Renal cortex interstitium (tissue), 15 donors: ENCODE measurements at places on chromosomes 12 and 14.

GRCh38 chr12:34291426-34291901 is 269.2 kb downstream of the ALG10 start:
- no peak for DNase-seq

DNA sequence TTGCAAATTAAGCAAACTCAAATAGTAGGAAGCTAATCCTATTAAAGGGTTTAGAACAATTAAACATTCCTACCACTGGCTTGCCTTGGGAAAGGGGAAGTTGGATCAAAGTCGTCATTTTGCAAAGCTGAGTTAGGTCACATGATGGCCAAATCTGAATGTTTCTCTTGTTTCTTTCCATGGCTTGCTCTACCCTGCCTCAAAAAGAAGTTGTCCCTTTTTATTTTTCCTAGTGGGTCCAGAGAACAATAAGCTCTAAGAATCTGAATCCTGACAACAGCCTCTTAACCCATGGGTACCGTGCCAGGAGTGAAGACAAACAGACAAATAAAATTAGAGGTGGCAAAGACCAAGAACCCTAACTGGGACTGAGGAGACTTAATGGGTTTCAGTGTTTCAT is 26.2 kb upstream of the NPFF start:
- no peak for DNase-seq

DNA sequence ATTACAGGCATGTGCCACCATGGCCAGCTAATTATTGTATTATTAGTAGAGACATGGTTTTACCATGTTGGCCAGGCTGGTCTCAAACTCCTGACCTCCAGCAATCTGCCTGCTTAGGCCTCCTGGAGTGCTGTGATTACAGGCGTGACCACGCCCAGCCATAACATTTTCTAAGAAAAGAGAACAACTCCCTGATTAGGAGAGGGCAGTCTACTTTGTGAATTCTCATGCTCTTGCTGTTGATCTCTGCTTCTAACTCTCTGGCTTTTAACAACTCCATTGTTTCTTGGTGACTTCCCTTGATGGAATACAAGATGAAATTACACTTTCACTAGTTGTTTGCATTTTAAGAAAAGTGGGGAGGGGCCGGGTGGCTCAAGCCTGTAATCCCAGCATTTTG is 33.6 kb downstream of the SSH1 start:
- DNase-seq: no peak

DNA sequence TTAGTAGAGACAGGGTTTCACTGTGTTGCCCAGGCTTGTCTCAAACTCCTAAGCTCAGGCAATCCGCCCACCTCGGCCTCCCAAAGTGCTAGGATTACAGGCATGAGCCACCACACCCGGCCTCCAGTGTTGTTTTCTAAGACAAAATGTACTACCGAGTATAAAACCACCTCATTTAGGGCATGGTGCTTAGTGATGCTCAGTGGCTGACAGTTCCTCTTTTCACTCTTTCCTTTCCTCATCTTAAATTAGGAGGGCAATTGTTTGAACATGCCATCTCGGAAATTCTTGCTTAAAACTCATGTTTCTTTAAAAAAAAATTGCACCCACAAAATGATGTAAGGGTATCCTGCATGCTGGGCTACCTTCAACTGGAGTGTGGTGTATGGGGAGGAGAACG is 89.0 kb downstream of the RFX4 start:
- DNase-seq: no peak

GRCh38 chr12:124379938-124380754 is 85.3 kb downstream of the RFLNA start:
- DNase-seq: no peak

DNA sequence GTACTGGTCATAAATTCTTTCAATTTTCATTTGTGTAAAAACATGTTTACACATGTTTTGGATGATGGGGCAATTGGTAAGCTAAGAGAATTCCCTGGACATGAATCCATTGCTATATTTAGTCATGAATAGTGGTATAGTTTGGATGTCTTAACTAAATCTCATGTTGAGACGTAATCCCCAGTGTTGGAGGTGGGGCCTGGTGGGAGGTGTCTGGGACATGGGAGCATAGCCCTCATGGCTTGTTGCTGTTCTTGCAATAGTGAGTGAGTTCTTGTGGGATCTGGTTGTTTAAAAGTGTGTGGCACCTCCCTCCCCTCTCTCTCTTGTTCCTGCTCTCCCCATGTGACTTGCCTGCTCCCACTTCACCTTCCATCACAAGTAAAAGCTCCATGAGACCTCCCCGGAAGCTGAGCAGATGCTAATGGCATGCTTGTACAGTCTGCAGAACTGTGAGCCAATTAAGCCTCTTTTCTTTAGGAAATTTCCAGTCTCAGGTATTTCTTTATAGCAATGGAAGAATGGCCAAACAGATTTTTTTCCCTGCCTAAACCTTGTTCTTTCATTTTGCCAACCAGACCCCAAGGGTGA is 33.6 kb downstream of the CTSG start:
- DNase-seq: no peak

- no peak for DNase-seq
Measured at GRCh38 chr14:37988472-37988871, 219.2 kb upstream of the SSTR1 start.

DNA sequence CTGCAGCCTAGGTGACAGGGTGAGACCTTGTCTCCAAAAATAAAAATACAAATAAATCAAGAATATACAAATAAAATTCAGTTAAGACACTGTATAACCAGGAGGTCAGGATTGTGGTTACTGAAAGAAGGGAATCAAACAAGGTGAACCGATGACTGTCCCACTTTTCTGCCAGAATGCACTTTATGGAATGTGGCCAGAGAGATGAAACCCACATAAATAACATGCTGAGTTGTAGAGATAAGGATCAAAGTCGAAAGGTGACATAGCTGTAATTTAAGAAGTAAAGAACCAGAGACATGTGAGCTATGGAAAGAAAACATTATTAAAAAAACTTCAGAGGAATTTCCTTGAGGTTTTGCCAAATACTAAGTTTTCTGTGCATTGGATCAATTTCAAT is 1098.2 kb upstream of the USP15 start:
- DNase-seq: no peak

- DNase-seq: no peak
Measured at GRCh38 chr12:113850309-113851056, 115.6 kb downstream of the RBM19 start.

GRCh38 chr12:80862531-80862930 is 75.2 kb downstream of the LIN7A start:
- no peak for DNase-seq

- no peak for DNase-seq
Measured at GRCh38 chr12:103851127-103851526, 10.1 kb upstream of the NT5DC3 start.

DNA sequence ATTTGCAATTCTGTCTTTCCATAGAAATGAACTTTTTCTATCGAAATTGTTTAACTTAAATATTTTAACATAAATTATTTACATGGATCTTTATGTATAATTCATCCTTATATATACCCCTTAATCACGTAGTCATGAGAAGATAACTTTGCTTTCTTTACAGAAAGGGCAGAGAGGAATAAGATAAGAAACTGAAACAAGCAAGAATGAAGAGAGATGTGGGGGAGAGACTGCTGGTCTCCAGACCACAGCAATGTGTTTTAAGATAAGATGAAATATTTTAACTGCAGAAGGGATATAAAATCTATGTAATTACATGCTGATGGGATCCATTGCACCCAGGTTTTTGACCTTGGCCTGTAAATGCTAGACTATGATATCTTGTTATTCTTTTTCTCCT is 34.7 kb upstream of the DNM1L start:
- no peak for DNase-seq

DNA sequence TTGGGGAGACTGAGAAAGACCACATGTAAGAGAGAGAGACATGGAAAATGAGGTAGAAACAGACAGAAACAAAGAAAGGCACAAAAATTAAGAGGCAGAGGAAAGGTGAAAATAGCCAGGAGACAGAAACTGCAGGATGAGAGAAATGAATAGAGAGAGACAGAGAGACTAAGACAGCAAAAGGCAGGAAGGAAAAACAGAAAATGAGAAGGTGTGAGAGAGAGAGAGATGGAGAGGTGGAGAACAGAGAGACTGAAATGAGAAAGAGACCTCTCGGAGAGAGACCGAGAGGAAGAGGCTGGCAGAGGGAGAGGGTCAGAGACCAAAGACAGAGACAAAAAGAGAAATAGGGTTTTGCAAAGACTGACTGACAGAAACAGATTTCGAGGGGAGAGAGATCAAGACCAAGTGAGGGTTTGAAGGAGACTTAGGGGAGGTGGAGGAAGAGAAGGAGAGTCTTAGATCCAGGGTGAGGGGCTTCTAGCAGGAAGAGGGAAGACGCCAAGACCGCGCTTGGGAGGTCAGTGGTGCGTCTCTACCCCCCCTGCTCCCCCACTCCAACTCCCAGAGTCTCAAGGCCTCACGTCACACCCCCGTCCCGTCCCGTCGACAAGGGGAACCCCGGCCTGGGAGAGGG is 1.1 kb upstream of the AQP5 start:
- DNase-seq: no peak

DNA sequence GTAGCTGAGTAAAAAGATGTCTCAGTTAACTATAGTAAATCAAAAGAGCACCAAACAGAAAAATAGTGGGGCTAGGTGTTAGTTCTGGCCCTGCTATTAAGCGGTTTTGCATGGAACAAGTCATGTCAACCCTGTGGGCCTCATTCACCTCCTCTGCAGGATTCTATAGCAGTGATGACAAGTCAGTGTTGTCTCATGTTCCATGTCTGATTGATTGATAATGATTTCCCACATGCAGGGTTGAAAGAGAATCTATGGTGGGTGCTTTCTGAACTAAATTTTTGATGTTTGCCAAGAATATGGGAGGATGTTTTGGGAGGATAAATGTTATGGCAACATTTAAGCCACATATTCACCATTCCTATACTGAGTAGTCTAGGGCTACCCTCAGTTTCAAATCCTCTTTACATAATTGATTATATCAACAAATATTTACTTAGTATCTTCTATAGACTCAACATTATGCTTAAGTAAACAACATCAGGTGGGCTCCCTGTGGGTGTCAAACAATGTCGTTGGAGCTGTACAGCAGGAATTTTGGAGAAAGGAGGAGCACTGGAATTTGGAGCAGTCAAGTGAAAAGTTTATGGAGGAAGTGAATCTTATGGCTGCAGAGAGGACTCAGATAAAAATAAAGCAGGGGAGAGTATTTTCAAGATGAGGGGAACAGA is 48.6 kb downstream of the IRAK3 start:
- DNase-seq: no peak

DNA sequence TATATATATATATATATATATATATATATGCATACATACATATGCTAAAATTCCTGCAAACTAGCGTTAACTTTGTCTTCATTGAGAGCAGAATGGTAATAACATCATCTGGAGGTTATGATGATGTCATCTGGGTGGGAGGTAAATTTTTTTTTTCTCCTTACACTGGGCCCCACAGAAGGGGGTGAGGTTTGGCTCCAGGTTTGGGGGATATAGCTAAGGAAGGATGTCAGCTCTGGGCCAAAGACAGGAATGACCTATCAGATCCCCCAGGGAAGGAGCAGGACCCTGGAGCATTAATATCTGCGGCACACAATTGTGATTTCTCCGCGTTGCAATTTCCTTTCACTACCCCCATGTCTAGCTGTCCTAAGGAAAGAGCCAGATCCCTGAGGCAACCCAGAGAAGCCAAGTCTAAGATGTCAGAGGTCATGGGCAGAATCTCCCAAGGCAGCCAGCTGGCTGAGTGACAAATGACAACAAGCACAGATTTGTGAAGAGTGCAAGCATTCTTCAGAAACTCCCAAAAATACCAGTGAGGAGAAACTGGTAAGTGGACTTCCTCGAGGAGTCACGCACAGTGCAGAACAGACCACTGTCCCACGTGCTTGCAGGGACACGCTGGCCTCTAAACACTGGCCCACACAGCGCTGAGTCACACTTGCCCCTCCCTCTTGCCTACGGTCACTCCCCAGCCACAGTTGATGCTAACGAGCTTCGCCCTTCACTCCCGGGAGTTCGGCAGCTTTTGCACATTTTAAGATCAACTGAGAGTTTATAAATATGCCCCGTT is 9.9 kb downstream of the UBC start:
- DNase-seq: no peak

DNA sequence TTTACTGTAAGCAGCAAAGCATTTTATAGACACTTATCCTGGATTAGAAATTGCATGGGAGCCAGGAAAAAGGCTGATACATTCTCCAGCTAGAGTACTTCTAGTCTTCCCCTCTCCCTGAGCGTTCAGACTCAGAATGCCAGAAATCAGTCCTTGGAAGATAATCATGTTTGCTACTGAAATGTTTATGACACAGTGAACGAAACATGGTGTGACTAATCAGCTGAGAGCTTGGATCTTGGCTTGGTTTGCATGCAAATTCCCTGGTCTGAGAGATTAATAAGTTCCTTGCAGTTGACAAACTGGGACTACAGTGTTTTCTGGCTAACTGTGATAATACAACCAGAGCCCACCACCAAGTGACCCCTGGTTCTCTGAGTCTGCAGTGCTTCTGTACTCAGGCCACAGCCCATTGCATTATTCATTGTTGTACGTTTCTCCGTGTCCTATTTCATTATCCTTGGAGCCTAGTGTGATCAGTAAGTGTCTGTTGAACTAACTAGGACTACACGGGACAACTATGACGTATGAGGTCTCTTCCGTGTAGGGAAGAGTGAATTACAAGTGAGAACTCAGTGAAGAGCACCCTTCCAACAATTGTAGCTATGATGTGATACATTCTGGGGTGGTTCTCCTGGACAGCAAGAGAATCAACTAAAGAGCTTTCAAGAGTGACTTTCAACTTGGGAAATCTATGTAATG is 34.6 kb upstream of the EVL start:
- DNase-seq: no peak

DNA sequence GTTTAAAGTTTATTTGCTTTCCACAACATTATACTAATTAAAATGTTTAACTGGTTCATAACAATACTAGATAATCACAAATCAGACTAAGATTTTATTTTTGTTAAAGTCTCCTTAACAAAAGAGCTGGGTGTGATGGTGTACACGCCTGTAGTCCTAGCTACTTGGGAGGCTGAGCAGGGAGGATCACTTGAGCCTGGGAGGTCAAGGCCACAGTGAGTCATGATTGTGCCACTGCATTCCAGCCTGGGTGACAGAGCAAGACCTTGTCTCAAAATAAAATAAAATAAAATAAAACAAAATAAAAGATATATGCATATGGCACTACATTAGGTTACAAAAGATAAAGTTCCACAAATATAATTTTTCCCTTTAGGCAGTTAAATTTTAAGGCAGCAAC is 5.6 kb downstream of the MIS18BP1 start:
- no peak for DNase-seq

DNA sequence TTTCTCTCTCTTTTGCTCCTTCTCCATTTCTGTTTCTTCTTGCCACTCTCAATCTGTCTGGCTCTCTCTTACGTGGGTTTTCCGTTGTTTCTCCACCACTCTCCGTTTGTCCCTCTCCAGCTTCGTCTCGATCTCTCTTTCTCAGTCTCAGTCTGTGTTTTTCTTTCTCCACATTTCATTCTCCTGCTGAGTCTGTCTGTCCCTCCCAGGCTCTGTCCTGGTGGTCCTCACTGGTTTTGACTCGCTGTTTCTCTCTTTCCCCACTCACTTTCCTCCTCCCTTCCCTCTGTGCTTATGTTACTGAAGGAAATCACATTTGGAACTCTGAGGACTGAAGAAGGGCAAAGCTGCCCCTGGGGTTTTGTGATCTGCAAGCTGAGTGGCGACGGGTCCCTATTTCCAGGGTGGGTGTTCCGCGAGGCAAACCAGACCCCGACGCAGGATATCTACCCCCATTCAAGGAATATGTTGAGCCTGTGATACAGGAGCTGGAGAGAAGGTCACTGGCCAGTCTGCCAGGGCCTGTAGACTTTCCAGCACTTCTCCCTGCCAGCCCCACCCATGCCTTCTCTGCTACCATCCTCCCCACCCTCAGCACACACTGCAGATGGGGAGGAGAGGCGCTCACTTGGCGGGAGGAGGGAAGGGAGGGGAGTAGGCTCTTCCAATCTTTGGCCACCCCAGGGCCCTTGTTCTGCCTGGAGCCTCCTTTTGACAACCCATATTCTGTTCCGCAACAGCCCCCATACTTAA is 102.7 kb upstream of the MAP1LC3B2 start:
- DNase-seq: peak; percentile 9
